CD4-positive, alpha-beta T cell treated with Interleukin-6 at 100 ng/mL for 8 hours (primary cell): ENCODE measurements at places on chromosomes 16 and 17.

DNA sequence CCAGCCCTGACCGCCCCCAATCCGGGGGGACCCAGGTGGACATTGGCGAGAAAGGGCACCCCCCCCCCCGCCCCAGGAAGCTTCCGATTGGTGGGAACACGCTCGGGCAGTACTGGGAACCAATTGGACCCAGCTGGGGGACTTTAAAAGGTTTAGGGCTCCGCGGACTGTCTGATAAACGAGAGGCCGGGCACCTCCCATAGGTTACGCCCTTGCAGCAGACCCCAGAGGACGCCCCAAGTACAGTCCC lies 245 bp downstream of the TMEM256 start:
- DNase-seq = no peak

DNA sequence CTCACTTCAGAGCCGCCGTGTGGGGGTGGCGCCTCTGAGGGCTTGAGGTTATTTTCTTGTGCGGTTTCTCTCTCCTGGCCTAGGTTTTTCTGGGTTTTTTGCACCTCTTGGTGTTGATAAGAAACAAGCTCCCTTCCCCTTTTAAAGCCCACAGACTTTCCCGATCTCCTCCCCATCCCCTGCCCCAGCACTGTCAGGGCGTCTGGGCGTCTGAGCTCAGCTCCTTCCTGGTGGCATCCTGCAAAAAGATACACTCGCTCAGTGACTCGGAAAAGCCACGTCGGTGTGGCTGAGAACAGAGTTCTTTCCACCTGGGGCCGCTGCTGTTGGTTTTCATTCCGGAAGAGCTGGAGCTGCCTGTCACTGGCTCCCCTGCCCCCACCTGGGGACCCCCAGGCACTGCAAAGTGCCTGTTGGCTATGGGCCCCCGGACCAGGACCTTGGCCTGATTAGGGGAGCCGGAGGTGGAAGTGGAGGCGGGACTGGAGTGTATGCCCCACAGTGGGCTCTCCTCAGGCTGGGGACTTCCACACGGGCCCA lies 14.5 kb downstream of the BAIAP2 start:
- no peak for DNase-seq

- no peak for DNase-seq
Observed at GRCh38 chr17:45370949-45371413, 54.2 kb upstream of the MAP3K14 start.

GRCh38 chr16:89864527-89864820 lies 8.9 kb upstream of the TCF25 start:
- no peak for DNase-seq

- no peak for DNase-seq
Observed at GRCh38 chr16:46937536-46937935, 35.9 kb downstream of the DNAJA2 start.

DNA sequence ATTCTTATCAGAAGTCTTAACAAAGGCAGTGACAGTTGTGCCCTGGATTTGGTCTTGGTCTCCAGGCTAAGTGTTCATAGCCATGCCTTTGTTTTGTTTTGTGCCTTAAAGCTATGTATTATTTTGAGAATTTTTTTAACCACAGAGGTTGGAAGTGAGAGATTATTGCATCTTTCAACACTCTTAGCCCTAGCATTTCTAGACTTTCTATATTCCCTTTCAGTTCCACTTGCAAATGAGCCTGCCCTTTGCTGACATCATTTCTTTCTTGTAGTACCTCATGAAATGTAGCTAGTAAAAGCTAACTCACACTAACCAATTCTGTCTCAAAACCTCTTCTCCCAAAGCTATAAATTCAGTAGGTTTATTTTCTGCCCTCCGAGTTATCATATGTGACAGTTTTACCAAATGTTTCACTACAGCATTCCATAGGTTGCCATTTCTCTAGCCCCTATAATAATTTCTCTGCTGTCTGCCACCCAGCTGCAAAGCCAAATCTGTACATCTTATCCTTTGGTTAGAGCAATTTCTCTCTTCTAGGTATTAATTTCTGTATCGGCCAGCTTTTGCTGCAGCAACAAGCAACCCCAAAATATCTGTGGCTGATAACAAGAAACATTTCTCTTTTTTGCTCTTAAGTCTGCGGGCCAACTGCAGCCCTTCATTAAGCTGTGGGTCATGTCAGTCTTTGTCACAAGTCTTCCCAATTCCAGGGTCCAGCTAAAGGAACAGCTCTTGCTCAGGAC lies 14.2 kb upstream of the CCL1 start:
- no peak for DNase-seq

GRCh38 chr16:4420505-4421105 lies 4.2 kb upstream of the CORO7 start:
- DNase-seq = no peak

DNA sequence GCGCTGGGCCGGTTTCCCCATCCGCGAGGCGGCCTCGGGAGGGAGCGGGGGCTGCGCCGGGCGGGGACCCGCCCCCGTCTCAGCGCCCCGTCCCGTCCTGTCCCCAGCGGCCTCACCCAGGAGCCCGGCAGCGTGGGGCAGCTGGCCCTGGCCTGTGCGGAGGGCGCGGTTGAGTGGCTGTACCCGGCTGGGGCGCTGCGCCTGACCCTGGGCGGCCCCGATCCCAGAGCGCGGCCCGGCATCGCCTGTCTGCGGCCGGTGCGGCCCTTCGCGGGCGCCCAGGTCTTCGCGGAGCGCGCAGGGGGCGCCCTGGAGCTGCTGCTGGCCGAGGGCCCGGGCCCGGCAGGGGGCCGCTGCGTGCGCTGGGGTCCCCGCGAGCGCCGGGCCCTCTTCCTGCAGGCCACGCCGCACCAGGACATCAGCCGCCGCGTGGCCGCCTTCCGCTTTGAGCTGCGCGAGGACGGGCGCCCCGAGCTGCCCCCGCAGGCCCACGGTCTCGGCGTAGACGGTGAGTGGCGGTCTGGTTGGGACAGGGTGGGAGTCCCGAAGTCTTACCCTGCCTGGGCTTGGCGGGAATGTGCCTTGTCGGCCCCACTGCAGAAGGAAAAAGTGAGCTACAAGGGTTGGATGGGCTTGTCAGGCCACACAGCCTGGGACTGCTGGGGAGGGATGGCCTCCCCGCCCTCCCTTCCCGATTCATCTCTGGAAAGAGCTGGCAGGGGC lies 720 bp downstream of the METRN start:
- DNase-seq = no peak

- DNase-seq = no peak
Observed at GRCh38 chr16:83992624-83993023, 24.6 kb downstream of the NECAB2 start.

GRCh38 chr17:58336456-58337209 lies 8.0 kb upstream of the TSPOAP1 start:
- DNase-seq = no peak
